ENCODE measurements at places on chromosomes 12 and 14.

DNA sequence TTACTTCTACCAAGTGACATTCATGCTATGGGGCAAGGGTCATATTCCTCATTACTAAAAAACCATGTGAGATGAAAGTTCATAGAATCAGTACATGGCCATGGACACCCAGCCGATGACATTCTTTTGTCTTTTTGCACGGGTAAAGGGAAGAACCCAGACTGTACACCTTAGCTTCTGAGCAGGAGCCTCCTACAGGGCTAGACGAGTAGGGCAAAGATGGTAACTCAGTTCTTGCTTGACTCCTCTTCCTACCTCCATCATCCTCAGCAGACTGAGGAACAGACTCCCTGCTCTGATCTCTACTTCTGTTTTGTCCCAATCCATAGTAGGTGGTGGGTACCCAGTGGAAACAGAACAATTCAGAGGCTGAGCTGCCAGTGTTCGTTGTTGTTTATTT, 281.3 kb downstream of the NPAS3 start:
- DNase-seq = no peak

GRCh38 chr14:105498430-105499255, 7.6 kb downstream of the TEDC1 start:
- no peak for DNase-seq

GRCh38 chr14:80491650-80492049, 280.3 kb upstream of the DIO2 start:
- no peak for DNase-seq

DNA sequence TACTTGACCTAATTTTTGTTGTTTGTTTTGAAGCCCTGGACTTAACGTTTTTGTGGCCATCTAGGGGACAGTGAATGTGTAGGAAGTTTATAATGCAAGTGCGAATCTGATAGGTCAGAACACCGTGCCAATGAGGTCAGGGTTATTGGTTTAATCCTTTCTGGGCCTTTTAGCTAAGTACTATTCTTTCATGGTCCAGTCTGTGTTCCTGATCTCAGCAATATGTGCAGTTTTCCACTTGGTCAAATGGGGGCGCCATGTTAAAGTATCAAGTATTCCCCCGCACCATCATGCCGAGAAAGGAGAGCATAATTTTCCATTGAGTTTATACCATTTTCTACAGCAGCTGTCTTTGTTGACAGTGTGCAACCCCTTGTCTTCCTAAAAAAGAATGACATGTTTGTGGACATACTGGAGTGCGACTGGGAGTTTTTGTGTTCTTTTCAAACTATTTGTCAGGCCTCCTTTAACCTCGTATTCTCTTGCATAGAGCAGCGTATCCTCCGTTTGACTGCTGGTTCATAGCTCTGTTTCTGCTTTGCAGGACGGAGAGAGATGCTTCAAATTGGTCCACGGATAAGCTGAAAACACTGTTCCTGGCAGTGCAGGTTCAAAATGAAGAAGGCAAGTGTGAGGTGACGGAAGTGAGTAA, 1.3 kb downstream of the AHSA1 start:
- peak; percentile 25 for DNase-seq

DNA sequence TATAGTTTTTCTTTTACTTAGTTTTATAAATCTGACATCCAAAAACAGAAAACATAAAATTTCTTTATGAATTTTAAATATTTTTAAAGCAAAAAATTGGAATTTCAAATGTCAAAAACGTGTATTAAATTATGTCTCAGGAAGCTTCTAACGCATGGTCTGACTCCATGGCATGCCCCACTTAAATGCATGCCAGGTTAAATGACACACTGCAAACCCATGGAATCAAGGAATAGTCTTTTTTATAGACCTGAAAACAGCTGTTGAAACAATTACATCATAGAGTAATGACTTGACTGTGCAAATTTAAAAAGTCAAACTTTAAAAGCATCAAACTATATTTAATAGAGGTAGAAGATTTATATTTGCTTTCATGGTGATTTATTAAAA, 96.1 kb upstream of the DACT1 start:
- DNase-seq = no peak

DNA sequence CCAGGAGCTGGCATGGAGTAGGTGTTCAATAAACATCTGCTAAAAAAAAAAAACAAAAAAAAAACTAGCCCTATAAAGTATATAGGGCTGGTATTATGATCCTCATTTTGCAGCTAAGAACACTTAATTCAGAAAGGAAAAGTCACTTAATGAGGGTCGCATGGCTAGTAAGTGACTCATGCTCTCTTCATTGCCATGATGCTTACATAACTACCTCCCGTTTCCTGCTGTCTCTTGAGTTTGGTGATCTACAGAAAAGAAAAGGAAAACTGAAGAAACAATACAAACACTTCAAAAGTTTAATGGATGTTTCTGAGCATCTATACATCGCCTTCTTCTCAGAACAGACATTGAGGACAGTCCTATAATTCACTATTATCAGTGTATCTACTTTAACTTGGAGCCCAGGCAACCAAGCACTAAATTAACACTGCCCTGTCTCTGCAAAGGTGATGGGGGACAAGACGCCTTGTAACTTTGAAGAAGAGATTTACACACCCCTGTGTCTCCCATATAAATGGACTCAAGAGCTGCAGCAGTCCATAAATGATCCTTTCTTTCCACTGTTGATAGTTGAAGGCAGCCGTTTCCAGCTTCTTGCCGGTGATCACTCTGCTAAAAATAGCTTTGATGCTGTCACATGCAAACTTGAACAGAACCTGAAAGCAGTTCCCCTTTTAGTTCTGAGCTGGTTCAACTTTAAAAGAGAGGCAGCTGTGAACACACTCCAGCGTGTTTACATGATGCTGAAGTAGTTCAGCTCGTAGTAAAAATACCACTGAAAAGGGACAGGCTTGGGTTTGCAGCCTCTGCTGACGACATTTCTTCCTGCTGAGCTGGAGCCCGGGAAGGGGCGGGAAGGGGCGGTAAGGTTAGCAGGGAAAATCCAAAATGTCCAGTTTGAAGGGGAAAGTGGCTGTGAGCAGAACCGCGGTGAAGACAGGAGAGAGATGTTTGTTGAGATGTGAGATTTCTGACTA, 113.3 kb downstream of the FOXN3 start:
- peak; percentile 43 for DNase-seq

DNA sequence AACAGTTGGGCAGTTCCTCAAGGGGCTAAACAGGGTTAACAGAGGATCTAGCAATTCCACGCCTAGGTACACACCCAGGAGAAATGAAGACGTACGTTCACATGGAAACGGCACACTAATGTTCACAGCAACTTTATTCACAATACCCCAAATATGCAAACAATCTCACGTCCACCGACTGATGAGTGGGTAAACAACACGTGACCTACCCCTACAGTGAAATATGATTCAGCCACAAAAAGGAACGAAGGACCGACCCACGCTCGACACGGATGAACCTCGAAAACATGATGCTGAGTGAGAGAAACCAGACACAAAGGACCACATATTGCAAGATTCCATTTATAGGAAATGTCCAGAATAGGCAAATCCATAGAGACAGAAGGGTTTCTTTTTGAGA, 112.7 kb downstream of the NCOR2 start:
- no peak for DNase-seq

GRCh38 chr12:90280564-90281058, 572.0 kb upstream of the ATP2B1 start:
- peak; percentile 31 for DNase-seq

DNA sequence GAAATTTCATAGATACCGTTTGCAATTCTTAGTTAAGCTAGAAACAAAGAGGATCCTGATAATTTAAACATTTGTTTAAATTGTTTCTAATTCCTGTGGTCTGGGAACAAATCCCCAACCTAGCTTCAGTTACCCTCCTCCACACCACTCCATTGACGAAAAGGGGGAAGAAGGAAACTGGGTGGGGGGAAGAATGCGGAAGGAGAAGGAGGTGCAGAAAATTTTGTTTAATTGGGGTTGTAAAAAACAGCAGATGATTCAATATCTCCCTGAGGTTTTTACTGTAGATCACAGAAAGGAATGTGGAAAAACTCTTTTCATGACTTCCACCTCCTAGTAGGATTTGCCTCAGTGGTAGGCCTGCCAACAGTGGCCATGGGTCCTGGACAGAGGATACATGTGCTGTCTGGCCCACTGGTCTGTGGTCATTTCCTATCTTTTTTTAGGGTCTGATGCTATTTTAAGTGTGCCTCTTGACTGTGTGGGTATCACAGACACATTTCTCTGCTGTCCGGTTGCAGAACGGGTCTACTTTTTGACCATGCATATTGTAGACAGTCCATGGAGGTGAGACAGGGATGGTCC, 122.9 kb upstream of the PCED1B start:
- DNase-seq = no peak

GRCh38 chr12:7042842-7043241, 17.7 kb upstream of the C1S start:
- DNase-seq = no peak

DNA sequence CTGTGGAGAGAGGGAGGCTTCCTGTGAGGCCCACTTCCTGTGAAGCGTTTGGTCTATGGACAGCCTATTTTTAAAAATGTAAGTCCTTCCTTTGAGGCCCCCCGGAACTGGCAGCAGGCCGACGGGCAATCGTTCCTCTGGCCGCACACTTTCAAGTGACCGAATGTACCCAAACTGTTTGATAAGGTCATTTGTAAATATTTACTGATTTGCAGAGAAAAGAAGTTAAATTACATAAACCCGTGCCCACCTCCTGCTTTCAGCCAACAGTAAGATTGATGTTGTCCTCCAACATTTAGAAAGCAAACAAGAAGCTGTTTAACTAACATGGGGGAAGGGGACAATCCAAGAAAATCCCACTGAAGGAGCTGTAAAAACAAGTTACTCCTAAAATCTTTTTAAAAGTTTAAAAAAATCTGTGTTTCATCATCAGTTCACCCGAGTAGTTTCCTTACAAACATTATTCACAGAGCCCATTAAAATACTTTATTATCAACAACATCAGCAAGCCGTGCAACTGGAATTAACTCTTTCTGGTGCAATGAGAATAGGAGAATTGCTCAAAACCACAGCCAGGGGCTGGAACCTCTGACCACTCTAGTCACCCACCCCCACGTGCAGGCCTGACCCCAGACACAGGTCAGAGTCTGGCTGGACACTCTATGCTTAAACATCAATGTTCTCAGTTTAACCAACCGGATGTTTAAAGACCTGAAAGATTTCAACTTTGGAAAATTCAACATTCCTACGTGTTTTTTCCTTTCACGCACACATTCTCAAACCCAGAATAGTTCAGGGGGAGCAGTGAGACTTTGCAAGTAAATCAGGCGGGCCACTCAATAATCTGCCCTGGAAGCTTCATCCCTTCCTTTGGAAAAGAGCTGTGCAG, 65.3 kb downstream of the FOXN3 start:
- DNase-seq = no peak

DNA sequence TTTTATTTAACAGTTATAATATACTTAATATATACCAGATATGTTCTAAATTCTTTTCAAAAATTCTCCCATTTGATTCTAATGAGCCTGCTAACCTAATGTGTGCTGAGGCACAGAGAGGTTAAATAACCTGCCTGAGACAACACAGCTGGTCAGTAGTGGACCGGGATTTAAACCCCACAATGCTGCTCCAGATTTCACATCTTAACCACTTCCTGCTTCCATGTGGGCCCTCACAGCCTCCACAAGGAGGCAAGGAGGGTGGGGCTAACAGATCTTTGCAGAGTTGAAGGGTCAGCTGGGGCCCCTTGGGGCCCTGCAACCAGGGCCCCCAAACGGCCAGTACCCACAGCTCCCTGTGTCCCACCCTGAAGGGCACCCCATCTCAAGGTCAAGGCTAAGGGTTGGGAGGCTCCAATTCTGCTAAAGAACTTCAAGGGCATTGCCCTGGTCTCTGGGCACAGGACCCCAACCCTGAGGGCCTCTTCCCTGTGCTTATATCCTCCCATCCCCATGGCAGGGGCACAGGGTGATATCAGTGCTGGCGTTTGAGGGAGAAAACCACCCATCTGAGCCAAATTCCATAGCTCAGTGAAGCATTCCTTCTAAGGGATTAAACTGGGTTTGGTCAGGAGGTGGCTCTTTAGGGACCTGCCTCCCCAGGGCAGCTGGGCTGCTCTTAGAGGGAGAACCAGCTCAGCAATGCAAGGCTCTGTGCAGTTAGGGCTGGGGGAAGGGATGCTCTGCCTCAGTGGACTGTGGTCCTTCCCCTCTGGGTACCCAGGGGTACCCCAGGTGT, 2.2 kb downstream of the KRT80 start:
- no peak for DNase-seq

GRCh38 chr12:121826318-121827150, 22.7 kb downstream of the SETD1B start:
- DNase-seq = no peak

GRCh38 chr12:15556411-15557102, 232.6 kb downstream of the EPS8 start:
- DNase-seq = no peak

GRCh38 chr12:623865-624372, 39.3 kb downstream of the NINJ2 start:
- no peak for DNase-seq

- no peak for DNase-seq
Observed at GRCh38 chr14:72462056-72462455, 431.8 kb downstream of the DPF3 start.

GRCh38 chr12:58804749-58805148, 115.6 kb downstream of the LRIG3 start:
- DNase-seq = no peak

Measured in kidney epithelial cell (primary cell).